B cell (primary cell): ENCODE measurements at places on chromosomes 4 and X. TPM values are rescaled to one million over a fixed set of nuclear protein-coding genes. Genes with fewer than 3 reads are reported as not detected.

DNA sequence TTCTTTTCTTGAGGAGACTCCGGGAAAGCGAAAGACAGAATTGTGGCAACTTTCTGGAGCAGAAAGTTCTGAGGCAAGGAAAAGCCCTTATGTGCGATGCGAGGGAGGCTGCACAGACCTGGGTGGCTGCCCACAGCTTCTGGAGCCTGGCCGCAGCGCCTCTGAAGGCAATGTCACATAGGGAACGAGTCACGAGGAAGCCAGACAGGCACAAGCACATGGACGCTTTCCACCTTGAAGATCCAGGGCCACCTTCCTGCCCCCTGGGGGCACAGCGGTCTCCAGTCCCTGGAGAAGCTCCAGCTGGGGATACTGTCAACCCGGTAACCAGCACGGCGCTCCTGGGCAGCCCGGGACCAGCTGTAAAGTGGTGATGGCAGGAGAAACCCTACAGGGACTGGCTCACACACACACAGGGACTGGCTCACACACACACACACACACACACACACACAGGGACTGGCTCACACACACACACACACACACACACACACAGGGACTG, 69.8 kb downstream of the MTNR1A start:
- DNase-seq = no peak

DNA sequence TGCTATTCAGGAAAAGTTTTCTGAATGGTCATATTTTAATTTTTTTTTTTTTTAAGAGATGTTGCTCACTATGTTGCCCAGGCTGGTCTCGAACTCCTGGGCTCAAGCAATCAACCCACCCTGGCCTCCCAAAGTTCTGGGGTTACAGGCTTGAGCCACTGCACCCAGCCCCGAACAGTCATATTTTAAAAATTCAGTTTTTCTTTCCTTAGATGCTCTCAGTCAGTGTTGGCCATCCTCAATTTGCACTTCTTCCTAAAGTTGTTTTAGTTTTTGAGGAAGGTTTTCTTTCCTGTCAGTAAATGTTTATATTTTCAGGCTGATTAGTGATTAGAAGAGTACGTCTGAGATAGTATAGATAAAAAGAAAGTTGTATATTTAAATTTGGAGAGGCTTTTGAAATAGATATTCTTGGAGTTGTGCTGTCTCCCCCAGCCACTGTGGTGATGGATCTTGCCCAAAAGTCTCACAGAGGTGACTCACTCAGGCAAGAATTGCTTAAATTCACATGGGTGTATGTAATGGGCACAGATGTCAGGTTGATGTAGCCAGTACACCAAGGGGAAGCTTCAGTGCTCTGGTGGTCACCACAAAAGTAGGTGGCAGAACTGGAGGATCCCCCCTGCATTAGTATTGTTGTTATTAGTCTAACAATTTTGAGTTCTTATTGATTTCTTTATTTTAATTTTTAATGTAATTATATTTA, 72.2 kb upstream of the ELOVL6 start:
- DNase-seq = no peak

PDS5A gene
- 19.4 and 30.8 TPM in 2 replicates for polyA plus RNA-seq

- no peak for DNase-seq
Measured at GRCh38 chrX:65731684-65732289, 64.3 kb downstream of the MSN start.

DNA sequence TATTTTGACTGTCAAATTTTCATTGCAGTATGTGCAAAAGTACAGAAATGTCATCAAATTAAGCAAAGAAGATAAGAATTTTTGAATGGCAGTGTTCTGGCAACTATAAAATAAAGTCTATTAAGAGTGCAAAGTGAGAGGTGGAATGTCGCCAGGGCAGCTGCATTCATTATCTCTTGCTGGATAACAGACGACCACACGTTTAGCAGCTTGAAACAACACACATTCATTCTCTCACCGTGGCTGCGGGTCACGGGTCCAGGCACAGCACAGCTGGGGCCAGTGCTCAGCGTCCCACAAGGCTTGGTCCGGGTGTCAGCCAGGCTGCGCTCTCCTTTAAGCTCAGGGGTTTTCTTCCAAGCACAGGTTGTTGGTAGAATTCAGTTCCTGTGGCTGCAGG, 113.9 kb downstream of the GPR143 start:
- DNase-seq = no peak

NUP62CL gene
- polyA plus RNA-seq = 0.82 and 0.89 TPM in 2 replicates

RASL11B gene
- polyA plus RNA-seq = 0.17 and 0.36 TPM in 2 replicates

- no peak for DNase-seq
Measured at GRCh38 chrX:16250296-16250695, 83.0 kb downstream of the MAGEB17 start.

DNA sequence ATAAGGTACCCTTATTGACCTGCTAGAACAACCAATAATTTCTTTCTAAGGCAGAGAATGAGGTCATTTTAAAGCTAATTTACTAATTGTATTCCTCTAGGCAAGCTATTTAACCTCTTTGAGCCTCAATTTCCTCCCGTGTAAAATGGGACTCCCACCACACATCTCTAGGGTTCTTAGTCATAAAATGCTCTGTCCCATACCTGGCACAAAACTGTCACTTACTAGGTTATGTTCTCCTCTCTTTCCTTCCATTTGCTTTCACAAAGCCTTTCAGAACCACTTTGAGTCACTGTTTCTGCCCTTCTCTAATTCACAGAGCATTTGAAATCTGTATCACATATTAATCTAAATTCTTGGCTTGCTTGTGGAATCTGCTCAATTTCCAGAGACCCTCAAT, 2.4 kb upstream of the GPR82 start:
- no peak for DNase-seq

DNA sequence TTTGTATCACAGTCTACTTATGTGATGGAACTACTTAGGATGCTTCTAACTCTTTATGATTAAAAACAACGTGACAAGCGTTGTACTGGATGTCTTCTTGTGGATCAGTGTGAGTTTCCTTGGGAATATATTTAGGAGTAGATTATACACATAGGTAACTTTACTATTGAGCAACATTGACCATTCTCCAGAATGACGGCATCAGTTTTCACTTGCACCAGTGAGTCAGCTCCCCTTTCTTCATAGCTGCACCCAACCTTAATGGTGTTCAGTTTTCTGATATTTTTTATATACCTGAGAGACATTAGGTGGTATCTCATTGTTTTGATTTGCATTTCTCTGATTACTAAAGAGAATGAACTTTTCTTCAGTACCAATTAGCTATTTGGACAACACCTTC, 343.9 kb downstream of the ADGRL3 start:
- DNase-seq = no peak

DNA sequence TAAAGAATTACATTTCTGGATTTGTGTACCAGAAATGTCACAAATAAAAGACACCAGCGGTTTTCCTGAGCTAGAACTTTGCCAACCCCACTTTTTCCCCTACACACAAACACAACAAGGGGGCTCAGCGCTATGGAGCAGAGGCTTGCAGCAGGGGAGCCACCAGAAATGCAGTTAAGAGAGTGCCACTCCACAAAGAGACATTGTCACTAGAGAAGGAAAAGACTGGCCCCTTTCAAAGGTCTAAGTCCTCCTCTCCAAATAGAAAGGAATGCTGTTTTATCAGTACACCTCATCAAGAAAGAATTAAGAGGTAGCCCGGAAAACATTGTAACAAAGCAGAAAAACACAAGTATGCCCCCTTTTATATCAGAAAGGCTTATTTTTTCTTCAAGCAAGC, 419.5 kb downstream of the HNRNPD start:
- DNase-seq = no peak

DNA sequence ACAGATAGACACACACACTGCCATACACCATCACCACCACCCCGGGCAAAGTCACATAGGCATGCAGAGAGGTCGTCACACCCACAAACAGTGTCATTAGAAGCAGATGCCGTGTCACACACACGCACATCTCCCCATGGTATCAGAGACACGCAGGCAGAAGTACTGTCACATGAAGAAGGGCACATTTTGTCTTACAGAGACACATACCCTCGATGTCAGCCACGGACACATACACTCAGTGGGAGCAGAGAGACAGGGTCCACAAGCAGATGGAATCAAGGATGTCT, 3.3 kb downstream of the NALF2 start:
- DNase-seq = no peak

DSPP gene
- not detected in 2 replicates for polyA plus RNA-seq

SPANXB1 gene
- not detected in 2 replicates for polyA plus RNA-seq

DCAF12L2 gene
- not detected in 2 replicates for polyA plus RNA-seq

- peak; percentile 66 for DNase-seq
Measured at GRCh38 chrX:100928660-100929613, at the start of gene XKRX. Gene XKRX, minus strand, starts transcription at chrX:100928917. Its CDS starts 613 bp downstream, at chrX:100928304.

MRPL1 gene
- 22.3 and 25.5 TPM in 2 replicates for polyA plus RNA-seq
